Fibroblast of lung (primary cell): ENCODE measurements at places on chromosomes 13 and 19. TPM values are rescaled to one million over a fixed set of nuclear protein-coding genes. Genes with fewer than 3 reads are reported as not detected.

The BEST2 gene
- total RNA-seq: not detected in 2 replicates

The KLF1 gene
- under 0.01 TPM in 1 of 2 replicates, not detected in the other for total RNA-seq

The AMH gene
- 0.26 and 0.33 TPM in 2 replicates for total RNA-seq

The ARL11 gene
- under 0.01 TPM in 1 of 2 replicates, not detected in the other for total RNA-seq

The ZNF304 gene
- 11.6 and 13.7 TPM in 2 replicates for total RNA-seq

The C1QTNF9B gene
- total RNA-seq: 0.51 and 0.83 TPM in 2 replicates

The KCTD4 gene
- total RNA-seq: under 0.01 TPM in 1 of 2 replicates, not detected in the other

DNA sequence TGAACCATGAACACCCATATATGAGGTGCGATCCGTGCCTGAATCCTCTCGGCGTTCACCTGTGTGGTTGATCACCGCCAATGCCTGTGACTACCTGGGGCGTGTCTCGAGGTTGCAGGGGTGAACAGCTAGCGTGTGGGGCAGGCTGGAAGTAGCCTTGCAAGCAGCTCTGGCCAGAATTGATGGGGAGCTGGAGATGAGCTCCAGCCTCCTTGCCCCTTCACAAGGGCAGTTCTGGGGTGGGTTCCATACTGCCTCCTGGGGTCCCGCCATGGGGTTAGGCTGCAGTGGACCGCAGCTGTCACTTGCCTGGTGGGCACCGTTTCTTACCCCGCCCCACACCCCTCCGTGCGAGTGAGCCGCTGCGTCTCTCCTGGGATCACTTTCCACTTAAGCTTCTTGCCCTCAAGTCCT is 154.5 kb upstream of the SOX1 start:
- H3K36me3 ChIP-seq: no peaks in the 10 kb centered on the region
- no peak overlapping the region for H3K4me3 ChIP-seq
- no peaks in the 10 kb centered on the region for H3K27me3 ChIP-seq
- no peak for DNase-seq
- H3K27ac ChIP-seq: no peak overlapping the region
- H3K4me1 ChIP-seq: no peaks in the 10 kb centered on the region

DNA sequence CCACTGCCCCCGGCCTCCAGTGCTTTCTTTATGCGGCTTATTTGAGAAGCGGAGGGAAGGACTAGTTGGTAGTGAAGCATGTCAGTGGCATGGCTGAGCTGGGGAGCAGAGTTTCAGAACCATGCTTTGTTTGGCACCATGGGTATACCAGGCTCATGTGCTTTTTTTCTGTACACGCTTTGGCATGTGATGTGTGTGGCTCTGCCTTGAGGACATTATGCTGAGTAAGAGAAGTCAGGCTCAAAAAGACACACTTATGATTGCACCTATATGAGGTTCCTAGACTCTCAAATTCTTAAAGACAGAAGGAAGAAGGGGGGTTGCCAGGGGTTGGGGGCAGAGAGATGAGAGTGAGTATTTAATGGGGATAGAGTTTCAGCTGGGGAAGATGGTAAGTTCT is 21.3 kb downstream of the GATAD2A start:
- no peak overlapping the region for H3K4me3 ChIP-seq
- no peak for DNase-seq
- H3K27ac ChIP-seq: no peak overlapping the region
- no peaks in the 10 kb centered on the region for H3K4me1 ChIP-seq

DNA sequence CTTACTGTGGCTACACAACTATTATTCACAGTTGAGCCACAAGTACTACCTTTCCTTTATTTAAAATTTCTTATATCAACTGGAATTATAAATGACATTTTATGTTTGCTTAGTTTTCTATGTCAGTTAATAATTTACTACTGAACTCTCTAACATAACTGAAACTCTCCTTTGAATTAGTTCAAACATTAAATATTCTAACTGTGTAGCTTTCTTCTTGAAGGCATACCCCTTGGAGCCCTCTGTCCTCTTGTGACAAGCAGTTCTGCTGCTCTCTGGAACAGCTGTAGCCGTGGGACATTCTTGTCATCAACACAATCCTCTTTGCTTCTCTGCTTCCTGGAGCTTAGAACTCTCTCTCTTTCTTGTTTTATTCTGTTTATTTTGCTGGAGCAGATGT is 244.8 kb downstream of the NHLRC3 start:
- no peak for DNase-seq
- H3K4me1 ChIP-seq: no peaks in the 10 kb centered on the region
- H3K27me3 ChIP-seq: no peaks in the 10 kb centered on the region

GRCh38 chr13:23979361-23980159 is 82.3 kb upstream of the C1QTNF9B start:
- H3K36me3 ChIP-seq: no peaks in the 10 kb centered on the region
- H3K27me3 ChIP-seq: no peaks in the 10 kb centered on the region
- peak overlapping the region; percentile 93 for H3K4me3 ChIP-seq
- H3K4me1 ChIP-seq: peaks cover 2% of the 10 kb centered on the region
- H3K27ac ChIP-seq: peak overlapping the region; percentile 93
- DNase-seq: peak; percentile 85

DNA sequence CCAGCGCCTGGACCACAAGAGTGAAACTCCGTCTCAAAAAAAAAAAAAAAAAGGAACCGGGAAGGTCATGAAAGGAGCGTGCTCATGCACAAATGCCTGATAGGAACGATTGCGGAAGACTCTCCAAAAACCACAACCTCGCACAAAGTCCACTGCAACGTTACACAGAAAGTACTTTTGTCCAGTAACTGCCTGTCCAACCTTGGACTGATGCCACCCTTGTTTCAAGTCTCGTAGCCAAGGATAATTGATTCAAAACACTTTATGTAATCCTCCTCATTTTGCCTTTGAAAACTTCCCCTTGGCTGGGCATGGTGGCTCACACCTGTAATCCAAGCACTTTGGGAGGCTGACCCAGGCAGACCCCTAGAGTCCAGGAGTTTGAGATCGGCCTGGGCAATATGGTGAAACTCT is 13.7 kb downstream of the LGALS7 start:
- no peak overlapping the region for H3K27ac ChIP-seq
- no peaks in the 10 kb centered on the region for H3K36me3 ChIP-seq
- no peaks in the 10 kb centered on the region for H3K4me1 ChIP-seq
- H3K4me3 ChIP-seq: no peak overlapping the region

DNA sequence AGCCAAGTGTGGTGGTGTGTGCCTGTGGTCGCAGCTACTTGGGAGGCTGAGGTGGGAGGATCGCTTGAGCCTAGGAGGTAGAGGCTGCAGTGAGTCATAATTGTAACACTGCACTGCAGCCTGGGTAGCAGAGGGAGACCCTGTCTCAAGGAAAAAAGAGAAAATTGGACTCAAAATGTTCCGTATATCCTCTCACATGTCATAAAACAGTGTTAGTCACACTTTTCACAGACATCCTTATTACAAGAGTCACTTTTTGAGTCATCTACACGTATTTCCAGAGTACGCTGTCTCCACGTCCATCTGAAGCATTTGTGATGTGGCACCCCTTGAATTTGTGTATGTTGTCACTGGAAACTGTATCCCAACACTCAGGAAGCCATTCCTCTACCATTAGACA is 133.0 kb downstream of the SIPA1L3 start:
- H3K4me3 ChIP-seq: no peak overlapping the region
- H3K4me1 ChIP-seq: peaks cover 14% of the 10 kb centered on the region
- H3K27me3 ChIP-seq: no peaks in the 10 kb centered on the region
- DNase-seq: peak; percentile 95

DNA sequence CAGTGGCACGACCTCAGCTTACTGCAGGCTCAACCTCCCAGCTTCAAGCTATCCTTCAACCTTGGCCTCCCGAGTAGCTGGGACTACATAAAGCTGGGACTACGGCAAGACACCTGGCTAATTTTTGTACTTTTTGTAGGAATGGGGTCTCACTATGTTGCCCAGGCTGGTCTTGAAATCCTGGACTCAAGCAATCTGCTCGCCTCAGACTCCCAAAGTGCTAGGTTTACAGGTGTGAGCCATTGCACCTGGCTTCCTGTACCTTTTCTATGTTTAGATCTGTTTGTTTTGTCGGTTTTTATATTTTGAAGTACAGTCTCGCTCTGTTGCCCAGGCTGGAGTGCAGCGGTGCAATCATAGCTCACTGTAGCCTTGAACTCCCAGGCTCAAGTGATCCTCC is 17.5 kb upstream of the TICAM1 start:
- H3K27me3 ChIP-seq: no peaks in the 10 kb centered on the region
- no peak overlapping the region for H3K27ac ChIP-seq
- peaks cover 5% of the 10 kb centered on the region for H3K4me1 ChIP-seq
- H3K4me3 ChIP-seq: no peak overlapping the region

GRCh38 chr13:20727856-20728255 is 24.4 kb downstream of the IL17D start:
- no peak for DNase-seq
- no peak overlapping the region for H3K4me3 ChIP-seq
- H3K27me3 ChIP-seq: no peaks in the 10 kb centered on the region
- no peaks in the 10 kb centered on the region for H3K36me3 ChIP-seq
- H3K27ac ChIP-seq: no peak overlapping the region

DNA sequence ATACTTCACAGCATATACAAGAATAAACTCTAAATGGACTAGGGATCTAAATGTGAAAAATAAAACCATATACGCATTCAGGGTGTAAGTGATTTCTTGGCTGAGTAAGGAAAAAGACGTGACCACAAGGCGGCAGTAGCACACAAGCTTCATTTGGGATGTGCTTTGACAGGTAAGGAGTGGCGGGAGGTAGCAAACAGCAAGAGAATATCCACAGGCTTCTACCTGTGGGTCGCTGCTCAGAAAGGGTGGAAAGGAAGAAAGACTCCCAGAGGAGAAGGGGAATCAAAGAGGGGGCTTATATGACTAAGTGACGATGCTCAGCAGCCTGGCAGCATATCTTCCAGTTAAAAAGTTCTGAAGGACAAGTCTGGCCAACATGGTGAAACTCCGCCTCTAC is 2.5 kb upstream of the ZNF121 start:
- DNase-seq: peak; percentile 51
- H3K36me3 ChIP-seq: no peaks in the 10 kb centered on the region
- no peaks in the 10 kb centered on the region for H3K27me3 ChIP-seq
- no peak overlapping the region for H3K27ac ChIP-seq

- no peaks in the 10 kb centered on the region for H3K27me3 ChIP-seq
- H3K27ac ChIP-seq: no peak overlapping the region
- H3K4me3 ChIP-seq: no peak overlapping the region
Observed at GRCh38 chr19:32570081-32570785, 10.8 kb upstream of the PDCD5 start.

- H3K27me3 ChIP-seq: peaks cover 26% of the 10 kb centered on the region
- H3K4me3 ChIP-seq: no peak overlapping the region
- no peak for DNase-seq
- H3K36me3 ChIP-seq: no peaks in the 10 kb centered on the region
Observed at GRCh38 chr13:29958476-29958875, 108.1 kb upstream of the UBL3 start.

GRCh38 chr13:64417581-64417980 is 2812.6 kb downstream of the PCDH9 start:
- no peaks in the 10 kb centered on the region for H3K36me3 ChIP-seq
- no peak overlapping the region for H3K4me3 ChIP-seq
- no peak for DNase-seq
- no peak overlapping the region for H3K27ac ChIP-seq
- no peaks in the 10 kb centered on the region for H3K27me3 ChIP-seq
- H3K4me1 ChIP-seq: no peaks in the 10 kb centered on the region

DNA sequence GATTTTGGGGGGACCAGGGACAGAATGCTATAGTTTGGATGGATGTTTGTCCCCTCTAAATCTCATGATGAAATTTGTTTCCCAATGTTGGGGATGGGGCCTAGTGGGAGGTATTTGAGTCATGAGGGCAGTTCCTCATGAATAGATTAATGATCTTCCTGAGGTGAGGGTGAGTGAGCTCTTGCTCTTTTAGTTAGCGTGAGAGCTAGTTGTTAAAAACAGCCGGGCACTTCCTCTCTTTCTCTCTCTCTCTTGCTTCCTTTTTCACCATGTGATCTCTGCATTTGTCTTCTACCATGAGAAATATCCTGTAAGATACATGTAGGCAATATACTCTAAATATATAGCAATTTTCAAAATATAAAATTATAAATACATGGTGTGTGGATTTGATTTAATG is 290.8 kb upstream of the PCDH9 start:
- H3K4me3 ChIP-seq: no peak overlapping the region
- H3K27ac ChIP-seq: no peak overlapping the region
- H3K4me1 ChIP-seq: no peaks in the 10 kb centered on the region
- DNase-seq: no peak

DNA sequence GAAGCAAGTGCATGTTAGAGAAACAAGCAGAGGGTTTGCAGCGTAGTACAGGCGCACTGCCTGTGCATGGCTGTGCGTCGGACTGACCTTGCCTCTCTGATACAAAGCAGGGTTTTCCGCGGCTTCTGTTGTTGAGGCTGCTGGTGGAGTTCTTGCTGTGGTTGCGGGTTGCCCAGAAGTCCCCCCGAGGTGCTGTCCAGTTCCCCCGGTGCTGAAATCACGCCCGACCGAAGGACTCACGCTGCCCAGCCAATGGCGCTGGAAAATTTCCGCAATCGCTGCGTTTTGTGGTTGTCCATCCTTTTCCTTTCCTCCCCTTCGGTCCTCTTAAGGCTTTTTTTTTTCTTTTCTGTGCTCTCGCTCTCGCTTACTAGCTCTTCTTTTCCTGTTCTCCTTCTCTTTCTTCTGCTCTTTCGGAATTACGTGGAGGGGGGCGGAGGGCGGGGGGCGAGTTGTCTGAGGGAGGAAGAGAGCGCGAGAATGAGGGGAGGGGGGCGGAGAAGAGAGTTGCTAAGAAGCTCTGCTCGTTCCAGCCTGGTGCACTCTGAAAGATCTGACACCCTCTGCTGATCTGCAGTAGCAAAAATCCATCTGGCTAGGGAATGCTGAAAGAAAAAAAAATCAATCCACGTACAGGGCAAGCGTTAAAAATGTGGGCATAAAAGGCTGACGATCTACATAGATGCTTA is at the start of gene SLITRK1:
SLITRK1 (minus strand) TSS at position 558 of the 689 bp plus-strand sequence. CDS start 967 bp downstream, outside the sequence.
- H3K4me1 ChIP-seq: no peaks in the 10 kb centered on the region
- no peak within 1 kb of the TSS for H3K27ac ChIP-seq
- no peaks in the 10 kb centered on the region for H3K36me3 ChIP-seq
- no peaks in the 10 kb centered on the region for H3K27me3 ChIP-seq

DNA sequence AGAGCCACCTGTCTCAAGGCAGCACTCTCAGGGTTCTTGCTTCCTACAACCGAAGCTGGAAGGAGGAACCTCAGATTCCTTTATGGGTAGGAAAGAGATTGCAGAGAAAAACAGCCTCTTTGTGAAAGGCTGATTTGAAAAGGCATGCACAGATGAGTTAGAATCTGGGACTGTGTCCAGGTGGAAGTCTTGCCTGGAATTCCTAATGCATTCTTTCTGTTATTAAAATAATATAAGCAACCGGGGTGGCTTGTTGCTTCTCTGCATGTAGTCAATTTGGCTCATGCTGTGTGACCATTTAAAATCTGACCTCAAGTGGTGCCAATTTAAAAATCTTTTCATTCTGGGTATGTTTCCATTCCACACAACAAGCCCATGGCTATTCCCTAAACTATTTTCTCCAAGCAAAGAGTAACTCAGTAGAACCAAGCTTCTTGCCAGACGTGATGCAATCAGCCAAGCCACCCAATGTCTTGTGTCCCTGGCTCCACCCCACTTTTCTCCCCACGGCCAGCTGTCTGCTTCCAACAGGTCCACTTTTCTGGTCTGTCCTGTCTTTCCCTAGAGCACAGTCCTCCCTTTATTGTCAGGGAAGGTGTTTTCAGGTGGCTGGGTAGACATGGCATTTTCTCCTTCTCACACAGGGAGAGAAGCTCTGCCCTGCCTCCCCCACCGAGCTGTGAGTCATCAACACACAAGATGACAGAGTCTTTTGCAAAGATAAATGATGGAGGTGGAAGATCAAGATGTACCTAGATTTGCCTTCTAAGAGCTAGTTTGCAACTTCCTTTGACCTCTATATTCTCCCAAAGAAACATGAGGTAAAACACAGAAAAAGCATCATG is 394.3 kb downstream of the FOXO1 start:
- DNase-seq: peak; percentile 74
- no peaks in the 10 kb centered on the region for H3K36me3 ChIP-seq
- no peak overlapping the region for H3K27ac ChIP-seq
- no peaks in the 10 kb centered on the region for H3K27me3 ChIP-seq

- no peaks in the 10 kb centered on the region for H3K36me3 ChIP-seq
- H3K27me3 ChIP-seq: no peaks in the 10 kb centered on the region
- H3K4me1 ChIP-seq: no peaks in the 10 kb centered on the region
- H3K4me3 ChIP-seq: no peak overlapping the region
Observed at GRCh38 chr13:73835138-73835721, 299.0 kb downstream of the KLF12 start.
